ENCODE measurements at places on chromosomes 12 and 14.

DNA sequence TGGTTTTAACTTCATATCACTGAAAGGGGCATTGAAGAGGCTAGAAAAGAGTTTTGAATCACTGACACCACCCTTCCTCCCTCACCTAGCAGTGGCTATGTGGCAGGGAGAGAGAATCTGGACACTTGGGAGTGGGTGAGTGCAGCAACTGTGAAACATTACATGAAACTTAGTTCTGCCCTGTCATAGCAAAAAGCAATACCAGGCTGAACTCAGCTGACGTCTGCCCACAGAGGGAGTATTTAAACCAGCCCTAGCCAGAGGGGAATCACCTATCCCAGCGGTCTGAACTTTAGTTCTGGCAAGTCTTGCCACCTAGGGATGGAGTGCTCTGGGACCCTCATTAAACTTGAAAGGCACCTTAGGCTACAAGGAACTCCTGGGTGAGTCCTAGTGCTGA lies 20.7 kb upstream of the UNC79 start:
- DNase-seq = no peak

DNA sequence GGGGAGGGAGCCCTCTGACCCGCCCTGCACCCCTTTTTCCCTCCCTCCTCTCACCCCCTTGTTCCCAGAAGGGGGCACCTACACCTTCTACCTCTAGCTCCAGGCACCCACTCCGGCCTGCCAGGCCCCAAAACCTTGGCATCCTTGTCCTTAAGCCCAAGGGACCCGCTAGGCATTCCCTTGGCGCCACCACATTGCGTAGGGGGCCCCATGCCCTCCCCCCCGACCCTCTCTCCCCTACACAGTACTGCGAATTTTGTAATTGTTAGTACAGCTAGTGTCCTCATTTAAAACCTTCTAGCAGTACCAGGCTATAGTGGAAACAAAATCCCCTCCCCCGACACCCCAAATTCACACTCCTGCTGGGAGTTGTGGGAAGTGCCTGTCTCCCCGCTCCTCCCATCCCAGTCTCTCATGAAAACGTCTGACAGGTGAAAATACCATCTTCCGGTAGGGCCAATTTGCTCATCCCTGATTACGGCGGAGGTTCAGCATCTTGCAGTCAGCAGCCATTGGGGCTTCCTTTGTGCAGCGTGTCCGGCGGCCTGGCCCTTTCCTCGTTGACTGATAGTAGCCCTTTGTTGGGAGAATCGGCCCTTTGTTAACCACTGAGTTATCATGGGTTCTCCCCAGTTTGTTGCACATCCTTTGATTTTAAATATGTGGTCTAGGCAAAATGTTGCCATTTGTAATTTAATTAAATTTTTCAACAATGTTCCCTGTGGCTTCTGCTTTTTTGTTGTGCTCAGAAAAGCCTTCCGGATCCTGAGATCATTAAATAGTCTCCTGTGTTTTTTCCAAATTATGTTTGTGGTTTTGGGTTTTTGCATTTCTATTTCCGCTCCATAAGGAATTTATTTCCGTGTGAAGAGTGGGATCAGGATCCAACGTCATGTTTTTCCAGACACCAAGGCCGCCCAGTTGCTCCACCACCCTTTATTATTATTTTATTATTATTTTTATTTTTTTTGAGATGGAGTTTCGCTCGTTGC lies 7.9 kb upstream of the CEP170B start:
- DNase-seq = no peak

DNA sequence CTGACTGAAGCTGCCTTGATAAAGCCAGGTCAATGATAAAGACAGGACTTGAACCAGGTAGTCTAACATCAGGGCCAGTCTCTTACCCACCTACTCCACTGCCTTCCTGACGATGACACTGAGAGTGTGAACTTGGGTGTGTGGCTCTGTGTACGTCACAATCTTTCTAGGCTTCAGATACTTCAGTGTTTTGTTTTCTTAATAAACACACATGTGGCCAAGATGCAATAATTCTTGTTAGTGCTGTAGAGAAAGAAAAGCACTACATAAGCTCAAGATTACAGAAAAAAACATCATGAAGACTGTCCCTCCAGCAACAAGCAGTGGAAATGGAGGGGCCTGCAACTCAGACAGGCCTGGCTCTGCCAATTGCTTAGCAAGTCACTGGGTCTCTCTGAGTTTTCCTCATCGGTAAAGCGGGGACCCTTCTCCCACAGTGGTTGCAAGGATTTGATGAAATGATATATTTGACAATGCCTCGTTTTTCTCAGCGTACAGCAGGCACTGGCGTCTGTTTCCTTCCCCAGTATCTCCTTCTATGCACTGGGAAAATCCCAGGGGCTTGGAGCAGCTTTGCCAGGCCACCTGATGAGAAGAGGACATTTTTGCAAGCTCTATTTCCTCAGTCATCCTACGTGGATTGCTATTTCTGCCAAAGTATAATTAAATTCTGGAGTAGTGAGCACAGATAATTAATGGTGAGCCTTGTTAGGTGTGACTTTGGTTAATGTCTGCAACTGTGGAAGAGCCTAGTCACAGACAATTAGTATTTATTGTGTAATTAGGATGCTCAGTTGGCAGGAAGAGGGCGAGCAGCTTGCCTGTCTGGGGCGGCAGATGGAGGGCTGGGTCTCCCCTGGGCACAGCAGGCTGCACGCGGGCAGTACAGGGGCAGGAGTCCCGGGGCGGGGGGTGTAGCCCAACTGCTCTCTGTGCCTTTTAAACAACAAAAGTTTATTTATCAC lies 55.8 kb upstream of the CHGA start:
- DNase-seq = no peak

DNA sequence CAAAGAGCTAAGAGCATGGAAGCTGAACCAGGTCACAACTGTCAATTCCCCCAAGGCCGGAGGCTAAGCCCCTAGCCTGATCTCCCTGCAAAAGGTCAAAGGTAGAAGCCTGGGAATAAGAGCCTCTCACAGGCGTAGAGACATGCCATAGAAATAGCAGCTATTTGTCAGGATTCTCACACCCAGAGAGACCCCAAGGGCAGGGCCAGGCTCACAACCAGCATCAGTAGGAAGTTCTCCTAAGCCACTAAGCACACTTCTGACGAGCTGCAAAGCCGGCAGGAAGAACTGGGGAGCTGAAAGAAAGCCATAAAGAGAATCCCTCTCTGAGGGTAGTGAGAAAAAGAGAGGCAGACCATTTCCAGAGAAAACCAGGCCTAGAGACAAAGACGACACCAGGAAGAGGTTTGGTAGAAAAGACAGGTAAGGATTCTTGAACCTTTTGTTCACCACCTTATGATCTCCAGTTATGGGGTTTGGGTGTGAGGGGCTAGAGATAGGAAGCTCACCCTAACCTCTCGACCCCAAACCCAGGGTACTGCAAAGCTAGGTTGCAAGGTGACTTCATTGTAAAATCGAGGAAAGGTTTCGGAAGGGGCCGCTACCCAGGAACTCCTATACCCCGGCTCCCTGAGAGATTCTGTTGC lies 1.0 kb downstream of the SMARCC2 start:
- no peak for DNase-seq

- DNase-seq = no peak
Measured at GRCh38 chr14:102344084-102344483, 18.6 kb downstream of the CINP start.

GRCh38 chr12:71216725-71217579 lies 59.2 kb upstream of the TSPAN8 start:
- no peak for DNase-seq

DNA sequence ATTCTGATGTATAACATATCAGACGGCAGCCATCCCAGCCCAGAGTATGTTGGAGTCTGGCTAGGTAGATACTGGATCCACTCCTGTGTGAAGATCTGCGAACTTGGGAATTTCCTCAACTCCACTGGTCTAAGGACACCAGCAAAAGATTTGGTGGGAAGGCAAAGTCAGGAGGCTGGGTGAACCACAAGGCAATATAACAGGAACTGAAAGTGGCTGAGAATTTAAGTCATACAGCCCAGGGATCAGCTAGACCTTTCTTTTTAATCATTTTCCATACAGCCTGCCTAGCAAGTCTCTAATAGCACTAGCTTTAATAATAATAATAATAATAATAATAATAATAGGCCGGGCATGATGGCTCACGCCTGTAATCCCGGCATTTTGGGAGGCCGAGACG lies 34.8 kb downstream of the BRAP start:
- DNase-seq = no peak

DNA sequence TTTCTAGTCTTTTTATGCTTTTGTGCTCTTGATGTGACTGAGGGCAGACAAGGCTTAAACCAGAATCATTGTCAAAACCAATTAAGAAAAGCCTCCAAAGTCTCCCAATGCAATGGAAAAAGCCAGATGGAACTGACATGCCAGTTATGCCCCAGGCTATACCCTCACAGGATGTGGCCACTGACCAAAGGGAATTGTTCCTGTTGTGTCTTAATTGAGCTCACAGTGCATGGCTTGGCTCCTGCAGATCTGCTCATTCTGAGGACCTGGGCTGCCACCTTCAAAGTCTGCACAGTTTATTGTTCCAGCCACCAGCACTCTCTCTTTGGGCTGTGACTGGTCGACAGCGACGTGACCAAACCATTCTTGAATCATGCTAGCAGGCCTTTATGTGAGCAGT lies 17.1 kb upstream of the BICD1 start:
- no peak for DNase-seq

GRCh38 chr12:115354007-115354890 lies 670.3 kb upstream of the TBX3 start:
- DNase-seq = no peak

GRCh38 chr12:65602610-65603295 lies 221.5 kb upstream of the HMGA2 start:
- DNase-seq = no peak

- no peak for DNase-seq
Measured at GRCh38 chr12:50660425-50660822, 103.5 kb upstream of the ATF1 start.

GRCh38 chr12:124821252-124822200 lies 42.1 kb downstream of the SCARB1 start:
- no peak for DNase-seq

GRCh38 chr12:69151254-69151764 lies 88.1 kb upstream of the CPSF6 start:
- no peak for DNase-seq

DNA sequence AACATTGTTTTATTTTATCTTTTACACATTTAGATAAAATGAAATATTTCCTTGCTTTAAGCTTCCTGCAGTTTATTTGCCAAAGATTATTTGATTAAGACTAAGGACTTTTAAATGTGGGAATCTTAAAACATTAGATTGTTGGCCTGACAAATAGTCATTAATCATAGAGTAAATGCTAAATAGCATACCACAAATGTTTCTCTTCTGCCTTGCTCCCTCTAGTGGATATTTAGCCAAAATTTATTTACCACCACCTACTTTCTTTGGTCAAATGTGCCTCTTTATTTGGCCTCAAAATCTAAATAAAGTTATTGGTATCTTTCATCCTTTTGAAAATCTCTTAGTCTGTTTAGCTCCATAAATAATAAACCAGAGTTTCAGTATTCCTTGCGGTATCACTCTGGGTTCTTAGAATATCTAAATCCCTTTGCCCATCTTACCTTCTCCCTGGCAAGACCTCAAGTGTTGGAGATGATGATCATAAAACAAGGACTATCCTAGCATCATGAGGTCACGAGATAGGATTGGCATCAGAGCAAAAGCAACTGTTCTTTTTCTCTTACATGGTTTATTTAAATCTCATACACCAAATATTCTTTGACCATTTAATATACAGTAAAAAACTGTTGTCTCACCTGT lies 150.6 kb upstream of the AEBP2 start:
- no peak for DNase-seq

GRCh38 chr14:93163564-93163963 lies 21.1 kb downstream of the MOAP1 start:
- no peak for DNase-seq

DNA sequence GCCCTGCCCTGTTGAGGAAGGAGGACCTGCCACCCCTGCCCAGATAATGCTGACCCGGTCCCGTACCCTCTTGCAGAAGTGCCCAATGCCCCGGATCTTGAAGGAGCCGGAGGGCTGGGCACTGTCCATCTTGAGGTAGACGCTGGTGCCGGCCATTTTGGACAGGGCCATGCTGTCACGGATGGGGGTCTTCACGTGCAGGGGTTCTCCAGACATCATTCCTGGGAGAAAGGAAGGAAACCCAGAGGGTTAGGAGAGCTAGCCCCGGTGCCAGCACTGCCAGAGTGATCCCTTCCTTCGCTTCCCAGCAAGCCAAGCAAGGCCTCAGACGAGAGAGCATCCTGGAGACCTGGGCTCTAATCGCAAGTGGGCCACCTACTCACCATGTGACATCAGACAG lies 4.2 kb downstream of the SDS start:
- no peak for DNase-seq

DNA sequence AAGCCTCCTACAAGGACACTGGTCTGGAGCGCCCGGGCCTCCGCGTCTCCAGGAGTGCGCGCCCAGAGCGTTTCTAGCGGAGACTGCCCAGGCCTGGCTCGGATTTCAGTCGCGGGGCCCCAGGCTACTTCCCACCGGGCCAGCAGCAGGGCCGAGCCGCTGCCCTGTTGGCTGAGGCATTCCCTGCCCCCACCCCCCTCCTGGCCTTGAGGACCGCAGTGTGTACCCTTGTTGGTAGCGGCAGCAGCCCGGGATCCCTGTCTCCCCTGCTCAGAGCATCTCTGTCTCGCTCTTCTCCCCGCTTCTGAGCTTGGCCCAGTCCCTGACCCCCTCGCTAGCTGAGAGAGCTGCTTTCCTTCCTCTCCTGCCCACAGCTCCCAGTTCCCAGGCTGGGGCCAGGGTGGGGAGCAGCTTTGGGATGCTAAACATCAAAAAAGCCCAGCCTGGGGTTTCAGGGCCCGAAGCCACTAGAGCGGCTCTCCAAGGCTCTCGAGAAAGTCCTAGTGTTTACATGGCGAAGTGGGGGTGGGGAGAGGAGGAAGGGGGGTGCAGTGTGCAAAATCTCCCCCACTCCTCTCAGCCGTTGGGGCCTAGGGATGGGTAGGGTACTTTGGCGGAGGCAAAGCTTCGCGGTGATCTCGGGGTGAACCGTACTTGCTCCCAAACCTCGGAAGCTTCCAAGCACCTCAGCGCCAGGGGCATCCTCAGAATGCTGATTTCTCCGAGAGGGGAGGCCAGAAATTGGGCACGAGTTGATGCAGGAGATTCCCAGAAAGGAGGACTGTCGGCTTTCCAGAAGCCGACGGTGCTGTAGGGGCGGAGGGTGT lies 6.4 kb downstream of the NKX2-1 start:
- DNase-seq = no peak

DNA sequence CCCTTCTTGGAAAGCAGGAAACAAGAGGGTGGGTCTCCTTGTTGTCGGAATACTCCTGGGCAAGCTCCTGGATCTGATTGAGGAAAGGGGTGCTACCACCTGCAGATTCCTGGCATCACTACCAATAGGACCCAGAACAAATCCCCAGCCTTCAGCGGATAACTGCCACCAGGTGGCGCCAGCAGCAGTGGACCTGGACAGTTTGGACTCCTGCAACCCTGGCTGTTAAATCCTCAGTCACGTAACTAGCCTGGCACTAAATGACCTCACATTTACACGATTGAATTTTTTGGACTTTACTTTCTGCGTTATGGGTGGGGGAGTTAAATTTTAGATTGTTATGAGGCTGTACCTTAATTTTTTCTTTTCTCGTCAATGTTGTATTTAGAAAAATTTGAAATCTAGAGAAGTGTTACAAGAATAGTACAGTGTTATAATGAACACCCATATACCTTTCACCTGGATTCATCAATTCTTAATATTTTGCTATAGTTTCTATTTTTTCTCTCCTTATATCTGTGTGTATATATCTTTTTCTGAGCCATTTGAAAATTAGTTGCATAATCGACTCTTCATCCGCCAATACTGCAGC lies 95.6 kb downstream of the GAS2L3 start:
- no peak for DNase-seq

GRCh38 chr14:85342858-85343607 lies 186.9 kb upstream of the FLRT2 start:
- no peak for DNase-seq

All from stimulated activated CD8-positive, alpha-beta memory T cell treated with anti-CD3 and anti-CD28 coated beads, Interleukin-7, amount 100 ng/mL, for 1 hour (primary cell).